Stimulated activated CD8-positive, alpha-beta memory T cell treated with anti-CD3 and anti-CD28 coated beads, Interleukin-4, amount 100 ng/mL, for 1 hour (primary cell): ENCODE measurements at places on chromosomes 1 and 21.

- DNase-seq: no peak
Measured at GRCh38 chr1:86636898-86637297, 67.5 kb upstream of the SH3GLB1 start.

DNA sequence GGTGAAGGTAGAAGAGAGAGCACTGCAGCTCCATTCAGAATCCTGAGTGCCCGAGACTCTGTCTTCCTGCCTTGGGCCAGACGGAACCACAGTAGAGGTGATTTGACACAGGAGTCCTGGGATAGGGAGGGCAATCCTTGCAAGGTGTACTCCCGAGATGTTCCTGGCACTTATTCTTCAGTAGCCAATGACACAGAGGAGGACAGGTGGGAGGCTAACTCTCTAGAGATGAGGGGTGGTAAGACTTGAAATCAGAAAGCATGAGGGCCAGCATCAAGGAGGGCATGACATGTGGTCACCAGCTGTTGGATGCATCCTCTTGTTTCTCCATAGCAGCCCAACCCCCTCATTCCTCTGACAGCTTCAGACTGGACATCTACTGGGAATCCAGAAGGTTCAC, 56.3 kb downstream of the CSMD2 start:
- DNase-seq: no peak

- DNase-seq: no peak
Measured at GRCh38 chr1:10484521-10484920, 9.8 kb downstream of the PEX14 start.

- DNase-seq: no peak
Measured at GRCh38 chr1:34055818-34056217, 109.2 kb downstream of the CSMD2 start.

DNA sequence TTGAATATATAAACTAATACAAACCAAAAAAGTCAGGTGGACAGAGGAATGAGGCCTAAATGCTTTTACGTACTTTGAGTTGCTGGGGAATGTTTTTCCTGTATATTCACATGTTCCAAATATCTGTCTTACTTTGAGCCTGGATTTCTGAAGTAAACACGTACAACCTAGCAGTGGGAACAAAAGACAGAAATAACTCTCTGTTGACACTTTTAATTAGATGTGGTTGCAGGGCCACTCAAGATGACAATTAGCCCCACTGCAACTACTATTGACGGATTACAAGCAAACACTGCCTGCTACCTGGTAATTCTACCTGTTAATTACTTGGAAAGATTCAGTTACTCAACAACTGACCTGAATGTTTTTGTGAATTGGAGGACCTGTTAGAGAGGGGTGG, 196.9 kb downstream of the TTLL7 start:
- no peak for DNase-seq

GRCh38 chr21:28336314-28336713, 656.4 kb downstream of the LTN1 start:
- no peak for DNase-seq

DNA sequence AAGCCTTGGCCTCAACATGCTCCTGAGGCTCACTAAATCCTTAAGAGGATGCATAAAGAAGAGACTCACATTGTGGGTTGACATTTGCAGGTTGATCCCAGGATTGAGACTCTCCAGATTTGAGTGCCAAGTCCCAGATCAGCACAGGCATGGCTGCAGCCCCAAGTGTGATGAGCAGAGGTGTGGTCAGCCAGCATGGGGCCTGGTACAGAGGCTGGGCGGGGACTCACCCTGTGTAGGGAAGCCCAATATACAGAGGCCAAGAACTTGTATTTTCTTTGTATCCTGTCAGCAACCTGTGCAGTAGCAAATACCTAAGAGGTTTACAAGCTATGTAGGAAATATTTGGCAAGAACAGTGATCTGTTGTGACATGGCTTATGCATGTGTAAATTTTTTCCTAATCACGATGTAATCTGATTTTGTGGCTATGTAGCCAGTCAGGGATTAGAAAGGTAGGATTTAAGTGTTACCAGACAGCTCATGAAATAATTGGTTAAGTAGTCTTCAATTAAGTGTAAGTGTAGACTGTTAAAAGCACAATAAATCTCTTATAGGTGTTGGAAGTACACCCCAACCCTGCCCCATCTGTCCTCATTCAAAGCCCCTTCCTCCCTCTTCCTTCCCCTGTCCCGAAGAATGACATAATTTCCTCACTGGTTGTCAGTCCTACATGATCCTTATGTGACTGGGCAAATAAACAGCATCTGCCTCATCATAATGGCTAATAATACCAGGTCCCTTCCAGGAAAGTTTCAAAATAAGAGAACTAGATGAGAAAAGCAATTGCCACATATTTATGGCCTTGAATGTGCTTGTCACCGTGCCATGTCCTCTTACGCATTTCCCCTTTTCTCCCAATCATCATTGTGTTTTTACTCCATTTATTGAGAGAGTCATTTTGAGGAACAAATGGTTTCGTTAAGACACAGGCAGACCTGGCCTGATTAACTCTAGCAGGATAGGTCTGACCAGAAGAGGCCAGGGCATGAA, 120.9 kb downstream of the HLX start:
- DNase-seq: no peak

DNA sequence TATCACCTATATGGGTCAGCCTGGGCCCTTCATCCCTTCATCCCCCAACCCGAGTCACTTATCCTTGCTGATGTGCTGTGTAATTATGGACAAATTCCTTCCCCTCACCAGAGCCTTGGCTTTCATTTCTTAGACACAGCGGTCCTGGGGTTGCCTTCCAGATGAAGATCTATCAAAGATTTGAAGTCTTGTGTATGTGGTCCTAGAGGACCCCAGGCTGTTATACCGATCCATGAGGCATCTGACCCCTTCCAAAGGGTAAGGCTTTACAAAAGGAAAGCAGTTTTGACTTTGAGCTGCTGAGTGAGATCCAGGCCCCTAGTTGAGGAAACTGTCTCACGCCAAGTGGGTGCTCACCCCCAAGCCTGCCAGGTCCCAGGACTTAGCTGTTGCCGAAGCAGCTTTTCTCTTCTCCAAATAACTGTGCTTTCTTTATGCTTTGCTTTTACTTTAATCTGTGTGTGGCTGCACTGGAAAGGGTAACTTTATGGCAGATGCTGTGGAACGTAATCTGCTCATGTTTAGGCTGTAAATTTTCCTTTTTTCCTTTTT, 37.6 kb downstream of the MAN1C1 start:
- DNase-seq: no peak

DNA sequence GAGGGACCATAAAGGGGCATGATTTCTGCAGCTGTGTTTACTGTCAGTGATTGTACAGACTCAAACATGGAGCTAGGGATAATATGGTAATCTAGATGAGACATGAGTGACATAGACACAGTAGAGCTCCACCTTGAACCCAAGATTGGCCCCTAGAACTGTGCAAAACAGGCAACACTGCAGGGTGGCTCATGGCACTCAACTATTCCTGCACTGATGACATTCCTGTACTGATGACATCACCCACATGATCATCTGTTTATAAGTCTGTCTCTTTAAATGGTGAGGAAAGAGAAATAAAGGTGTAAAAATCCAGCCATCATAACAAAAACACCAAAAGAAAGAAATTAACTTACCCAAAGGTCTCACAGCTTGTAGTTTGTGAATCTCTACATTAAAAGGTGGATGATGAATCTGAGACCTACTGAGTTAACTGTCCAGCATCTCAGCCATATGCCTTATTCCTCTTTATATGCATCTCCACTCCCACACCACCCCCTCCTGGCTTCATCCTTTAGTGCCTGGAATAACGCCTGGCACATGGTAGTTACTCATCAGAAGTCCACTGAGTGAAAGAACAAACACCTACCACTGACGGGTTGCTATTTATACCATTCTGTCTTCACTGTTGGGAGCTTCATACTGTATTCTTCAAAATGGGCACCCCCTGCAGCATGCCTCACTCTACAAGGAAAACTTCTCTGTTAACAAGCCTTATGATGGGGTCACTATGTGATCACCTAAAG, at the start of gene LRRC53:
LRRC53 (minus strand) TSS at position 442 of the 746 bp plus-strand sequence. CDS start 29,262 bp downstream, outside the sequence.
- no peak for DNase-seq

GRCh38 chr1:162823231-162823630, 32.7 kb downstream of the HSD17B7 start:
- no peak for DNase-seq

DNA sequence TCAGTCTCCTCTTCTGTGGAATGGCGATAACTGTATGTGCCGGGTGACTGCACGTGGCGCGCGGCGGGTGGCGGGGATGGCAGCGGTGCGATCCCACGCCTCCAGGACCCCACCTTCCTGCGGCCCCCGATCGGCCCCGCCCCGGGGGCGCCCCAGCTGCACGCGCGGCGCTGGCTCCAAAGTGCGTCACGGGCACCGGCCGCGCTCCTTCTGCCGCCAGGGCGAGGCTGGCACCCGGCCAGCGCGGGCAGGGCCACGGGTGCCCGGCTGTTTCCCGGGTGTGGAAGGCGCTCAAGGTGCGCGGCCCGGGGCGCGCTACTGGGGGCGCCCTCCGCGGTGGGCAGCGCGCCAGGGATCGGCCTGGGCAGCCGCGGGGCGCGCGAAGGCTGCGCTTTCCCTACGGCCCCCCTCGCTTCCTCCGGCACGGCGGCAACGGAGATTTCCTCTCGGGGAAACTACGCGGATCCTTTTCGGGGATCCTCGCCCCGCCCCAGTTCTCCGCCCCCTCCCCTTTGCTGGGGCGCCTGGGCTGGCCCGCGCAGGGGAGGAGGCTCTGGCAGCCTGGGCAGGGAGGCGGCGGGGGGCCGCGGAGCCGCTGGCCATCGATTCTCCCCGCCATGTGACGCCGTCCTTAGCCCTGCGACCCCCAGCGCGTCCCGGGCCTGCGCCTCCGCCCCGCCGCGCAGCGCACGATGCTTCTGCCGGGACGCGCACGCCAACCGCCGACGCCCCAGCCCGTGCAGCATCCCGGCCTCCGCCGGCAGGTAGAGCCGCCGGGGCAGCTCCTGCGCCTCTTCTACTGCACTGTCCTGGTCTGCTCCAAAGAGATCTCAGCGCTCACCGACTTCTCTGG, at the start of gene EVA1C:
EVA1C (plus strand) TSS at position 545 of the 853 bp plus-strand sequence; CDS start at position 693, 148 bp downstream.
- peak; percentile 44 for DNase-seq

GRCh38 chr21:42685036-42685435, 31.6 kb downstream of the PDE9A start:
- DNase-seq: no peak

- DNase-seq: no peak
Measured at GRCh38 chr1:174297351-174297750, 138.0 kb downstream of the RABGAP1L start.

DNA sequence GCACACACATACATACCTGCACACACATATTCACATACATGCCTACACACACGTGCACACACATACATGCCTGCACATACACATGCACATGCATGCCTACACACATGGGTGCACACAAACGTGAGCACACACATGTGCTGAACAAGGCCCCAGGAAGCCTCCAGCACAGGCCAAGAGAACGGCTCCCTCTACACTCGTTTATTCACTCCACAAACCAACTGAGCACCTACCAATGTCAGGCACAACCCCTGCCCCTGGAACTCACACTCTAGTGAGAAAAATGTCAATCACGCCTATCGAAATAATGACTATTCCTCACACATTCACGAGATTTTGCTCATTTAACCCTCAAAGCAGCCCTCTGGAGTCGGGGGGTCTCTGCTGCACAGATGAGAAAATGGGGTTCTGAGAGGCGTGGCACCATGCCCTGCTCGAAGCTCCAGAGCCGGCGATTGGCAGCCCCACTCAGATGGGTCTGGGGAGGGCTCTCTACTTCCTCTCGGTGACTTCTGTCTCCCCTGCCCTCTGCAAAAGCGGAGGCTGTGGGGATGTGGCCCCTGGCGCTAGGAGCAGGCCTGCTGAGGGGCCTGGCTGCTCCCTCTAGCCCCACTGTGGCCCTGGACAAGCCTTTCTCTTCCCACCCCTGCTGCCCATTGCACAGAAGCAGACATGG, 90.2 kb upstream of the RUNX3 start:
- no peak for DNase-seq

DNA sequence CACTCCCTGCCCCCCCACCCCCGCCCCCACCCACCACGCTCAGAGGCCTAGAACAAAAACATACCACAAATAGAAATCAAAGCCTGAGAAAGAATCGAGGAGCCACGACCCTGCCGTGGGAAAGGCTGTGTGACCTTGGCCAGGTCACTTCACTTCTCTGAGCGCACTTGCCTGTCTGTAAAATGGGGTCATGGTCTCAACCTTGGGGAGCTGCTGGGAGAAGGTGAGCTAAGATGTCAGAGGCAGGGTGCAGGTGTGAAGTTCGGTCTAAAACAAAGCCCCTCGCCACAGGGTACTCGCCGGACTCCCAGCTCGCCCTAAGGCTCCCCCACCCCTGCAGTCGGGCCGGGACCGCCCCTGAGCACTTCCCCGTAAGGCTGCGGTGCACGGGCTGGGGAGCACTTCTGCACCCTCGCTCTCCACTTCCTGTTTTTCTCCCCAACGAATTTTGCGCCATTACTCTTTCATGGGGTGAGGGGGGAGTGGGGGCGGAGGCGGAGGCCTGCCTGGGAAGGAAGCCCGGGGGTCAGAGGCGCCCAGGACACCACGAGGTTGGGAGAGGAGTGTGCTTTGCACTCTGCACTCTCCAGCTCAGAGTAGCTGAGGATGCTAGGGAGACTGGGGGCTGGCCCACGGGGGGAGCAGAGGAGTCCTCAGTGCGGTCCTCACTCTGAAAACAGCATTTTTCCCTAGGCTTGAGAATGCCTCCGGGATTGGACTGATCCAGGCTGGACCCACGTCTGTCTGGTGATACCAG, 21.9 kb upstream of the PIK3CD start:
- DNase-seq: no peak

GRCh38 chr1:221776495-221777301, 34.8 kb upstream of the DUSP10 start:
- DNase-seq: no peak

GRCh38 chr21:42107177-42107880, 36.2 kb downstream of the UMODL1 start:
- DNase-seq: no peak

- DNase-seq: no peak
Measured at GRCh38 chr1:198465201-198466144, 75.0 kb downstream of the ATP6V1G3 start.
